Activated T-helper 17 cell treated with anti-CD3 and anti-CD28 coated beads, Interleukin-2, amount 50 U/mL, for 72 hours (primary cell): ENCODE measurements at places on chromosomes 12 and 14. TPM values are rescaled to one million over a fixed set of nuclear protein-coding genes. Genes with fewer than 3 reads are reported as not detected.

UBE3B gene
- total RNA-seq = 42.3 TPM

DAZAP2 gene
- 124 TPM for total RNA-seq

SLCO1B1 gene
- total RNA-seq = not detected

ZNF664 gene
- 35.6 TPM for total RNA-seq

KRT8 gene
- total RNA-seq = 1.2 TPM

PNMA1 gene
- 37.3 TPM for total RNA-seq

BICDL1 gene
- total RNA-seq = 36.9 TPM

PRH2 gene
- not detected for total RNA-seq

OTX2 gene
- not detected for total RNA-seq

CYP46A1 gene
- total RNA-seq = 0.16 TPM

C1QL4 gene
- not detected for total RNA-seq

PROX2 gene
- total RNA-seq = 0.71 TPM

LRTM2 gene
- total RNA-seq = not detected

GDF3 gene
- total RNA-seq = not detected

NGDN gene
- 43.5 TPM for total RNA-seq

SLC25A47 gene
- total RNA-seq = not detected

P2RX7 gene
- 6.4 TPM for total RNA-seq

SLC16A7 gene
- 29.9 TPM for total RNA-seq

CACNA2D4 gene
- 23.0 TPM for total RNA-seq

DPY19L2 gene
- total RNA-seq = 1.1 TPM

CLEC2A gene
- not detected for total RNA-seq

GYS2 gene
- not detected for total RNA-seq

MOK gene
- 5.5 TPM for total RNA-seq

SERPINA3 gene
- not detected for total RNA-seq

SLC7A8 gene
- total RNA-seq = 0.69 TPM

CMA1 gene
- total RNA-seq = 0.80 TPM

RERG gene
- not detected for total RNA-seq

KLRD1 gene
- not detected for total RNA-seq

AQP6 gene
- not detected for total RNA-seq

OR11H12 gene
- not detected for total RNA-seq

TMEM253 gene
- total RNA-seq = not detected

STAC3 gene
- total RNA-seq = 3.2 TPM
